ENCODE measurements at places on chromosomes 3 and 15.

GRCh38 chr15:57216288-57216687 lies 160.0 kb upstream of the CGNL1 start:
- DNase-seq: no peak

DNA sequence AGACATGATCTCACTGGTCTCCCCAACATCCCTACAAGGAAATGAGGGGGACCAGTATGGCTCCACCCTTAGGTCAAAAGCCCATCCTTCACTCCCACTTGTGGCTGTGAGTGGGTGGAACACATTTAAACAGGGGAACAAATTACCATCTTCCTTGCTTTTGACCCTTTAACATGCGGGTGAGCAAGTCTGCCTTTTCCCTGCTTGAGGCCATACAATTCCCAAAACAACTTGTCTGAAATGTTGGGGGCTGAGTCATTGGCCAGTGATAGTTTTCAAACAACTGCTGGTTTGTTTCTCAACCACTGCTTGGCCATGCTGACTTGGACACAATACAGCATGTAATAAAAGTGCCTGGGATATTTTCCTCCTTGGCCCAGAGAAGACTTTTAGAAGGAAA lies 39.6 kb downstream of the COL8A1 start:
- DNase-seq: no peak

- DNase-seq: no peak
Observed at GRCh38 chr3:111033470-111034050, 38.1 kb upstream of the NECTIN3 start.

- DNase-seq: no peak
Observed at GRCh38 chr3:130654921-130655320, 91.7 kb downstream of the PIK3R4 start.

DNA sequence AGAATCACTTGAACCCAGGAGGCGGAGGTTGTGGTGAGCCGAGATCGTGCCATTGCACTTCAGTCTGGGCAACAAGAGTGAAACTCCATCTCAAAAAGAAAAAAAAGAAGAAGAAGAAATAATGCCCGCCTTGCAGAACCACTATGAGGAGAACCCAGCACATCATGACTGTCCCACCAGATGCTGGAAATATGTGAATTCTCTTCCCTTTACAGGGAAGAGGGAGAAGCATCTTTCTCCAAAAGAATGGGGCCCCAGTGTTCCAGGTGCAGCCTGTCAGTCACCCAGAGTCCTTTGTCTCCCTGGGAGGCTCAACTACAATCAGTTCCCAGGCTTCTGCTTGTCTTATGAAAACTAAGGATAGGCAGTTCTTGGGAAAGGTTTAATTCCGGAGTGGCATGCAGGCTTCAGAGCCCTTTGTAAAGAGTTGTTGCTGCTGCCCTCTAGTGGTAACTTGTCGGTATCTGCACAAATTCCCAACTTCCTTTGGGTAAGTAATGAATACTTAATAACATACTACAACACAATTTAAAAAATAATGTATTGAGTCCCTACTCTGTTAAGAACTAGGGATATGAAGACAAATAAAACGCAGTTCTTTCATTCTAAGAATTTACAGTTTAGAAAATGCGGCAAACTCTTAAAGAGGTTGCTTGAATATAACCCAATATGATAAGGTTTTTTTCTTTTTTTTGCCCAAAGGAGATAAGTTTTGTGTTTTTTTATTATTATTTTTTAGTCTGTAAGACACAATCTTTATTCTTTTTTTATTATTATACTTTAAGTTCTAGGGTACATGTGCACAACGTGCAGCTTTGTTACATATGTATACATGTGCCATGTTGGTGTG lies 18.6 kb upstream of the TICRR start:
- peak; percentile 17 for DNase-seq

DNA sequence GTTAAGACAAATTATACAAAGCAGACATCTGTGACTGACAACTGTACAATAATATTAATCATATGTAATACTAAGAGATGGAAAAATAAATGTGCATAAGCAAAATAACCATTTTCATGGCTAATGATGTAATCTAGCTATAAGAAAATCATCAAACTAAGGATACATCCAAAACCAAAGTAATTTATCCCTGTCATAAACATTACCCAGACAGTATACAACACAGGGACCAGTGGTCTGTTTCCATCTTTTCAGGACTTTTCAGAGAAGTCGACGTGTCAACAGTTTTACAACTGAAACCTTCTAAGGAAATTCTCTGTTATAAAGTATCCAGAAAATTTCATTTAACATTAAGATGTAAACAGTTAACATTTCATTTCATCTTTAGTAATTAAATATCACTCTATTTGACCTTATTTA lies 11.0 kb downstream of the THBS1 start:
- DNase-seq: no peak

DNA sequence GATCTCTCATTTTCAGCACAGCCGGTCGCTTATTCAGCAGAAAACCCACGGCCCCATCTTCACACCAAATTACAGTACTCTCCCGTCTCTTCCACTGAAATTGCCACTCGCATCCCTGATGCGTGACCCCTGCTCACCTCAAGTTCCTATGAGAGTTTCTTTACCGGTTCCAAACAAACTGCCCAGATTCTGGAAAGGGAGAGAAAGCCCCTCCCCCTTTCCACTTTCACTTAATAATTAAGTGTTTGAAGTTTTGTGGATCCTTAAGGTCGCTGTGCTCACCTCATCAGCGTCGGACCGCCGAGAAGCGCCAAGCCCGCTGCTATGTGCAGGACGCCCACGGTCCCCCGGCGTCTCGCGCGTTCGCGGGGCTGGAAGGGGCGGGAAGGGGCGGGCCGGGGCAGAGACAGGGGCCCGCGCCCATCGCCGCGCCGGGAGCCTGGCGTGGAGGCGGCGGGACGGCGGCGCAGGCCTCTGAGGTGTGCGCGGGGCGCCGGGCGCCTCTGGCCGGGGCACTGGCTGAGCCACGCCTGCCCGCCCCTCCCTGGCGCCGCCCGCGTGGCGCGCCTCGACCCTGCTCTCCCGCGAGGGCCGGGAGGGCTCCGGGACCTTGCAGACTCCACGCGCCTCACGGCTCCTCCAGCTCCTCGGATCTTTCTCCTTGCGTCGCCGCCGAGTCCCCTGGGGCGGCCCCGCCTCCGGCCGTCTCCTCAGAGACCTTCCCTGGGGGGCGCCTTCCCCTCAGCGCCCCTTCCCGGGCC lies at the start of gene GPR156:
TSS of gene GPR156 (minus strand) at position 476 of the 761 bp plus-strand sequence. CDS start 41,124 bp downstream, outside the sequence.
- DNase-seq: no peak

DNA sequence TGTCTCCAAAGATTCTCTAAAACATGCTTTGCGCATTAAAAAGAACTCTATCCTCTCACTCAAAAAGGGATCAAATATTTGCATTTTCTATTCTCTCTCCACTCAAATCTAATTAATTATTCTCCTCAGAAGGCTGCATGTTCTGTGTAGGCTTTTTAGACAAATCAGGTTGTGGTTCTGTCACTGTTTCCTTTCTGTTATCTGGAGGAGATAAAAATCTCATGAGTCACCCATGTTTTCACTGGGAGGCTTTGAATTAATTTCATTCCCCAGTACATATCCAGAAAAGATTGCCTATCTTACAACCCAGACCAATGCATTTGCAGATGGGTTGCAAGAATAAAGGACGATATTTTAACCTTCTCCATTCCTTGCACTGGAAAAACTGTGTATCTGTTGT lies 446.5 kb downstream of the GRM7 start:
- no peak for DNase-seq

DNA sequence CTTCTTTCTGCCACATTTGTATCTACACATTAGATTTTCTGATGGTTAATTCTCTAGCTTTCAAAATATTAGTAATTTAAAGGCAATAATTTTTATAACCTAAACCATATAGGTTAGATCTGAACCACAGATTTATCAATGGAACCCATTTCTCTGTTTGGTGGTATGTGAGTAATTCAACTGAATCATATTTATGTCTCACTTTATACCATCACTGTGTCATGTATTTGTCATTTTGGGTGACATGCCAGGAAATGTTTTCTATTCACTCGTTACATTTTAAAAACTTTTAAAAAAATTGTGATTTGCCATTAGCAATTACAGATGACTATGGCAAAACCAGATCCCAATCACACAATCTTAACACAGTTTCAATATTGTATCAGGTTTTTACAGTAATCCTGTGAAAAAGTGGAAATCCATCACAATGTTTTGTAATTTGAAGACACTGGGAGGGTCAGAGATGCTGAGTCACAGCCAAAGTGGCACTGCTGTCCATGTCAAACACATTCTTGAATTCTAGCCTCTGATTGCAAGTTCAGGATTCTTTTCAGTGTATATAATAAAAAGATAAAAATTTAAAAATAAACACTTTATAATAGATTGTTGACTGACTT lies 356.0 kb upstream of the RBMS3 start:
- no peak for DNase-seq

DNA sequence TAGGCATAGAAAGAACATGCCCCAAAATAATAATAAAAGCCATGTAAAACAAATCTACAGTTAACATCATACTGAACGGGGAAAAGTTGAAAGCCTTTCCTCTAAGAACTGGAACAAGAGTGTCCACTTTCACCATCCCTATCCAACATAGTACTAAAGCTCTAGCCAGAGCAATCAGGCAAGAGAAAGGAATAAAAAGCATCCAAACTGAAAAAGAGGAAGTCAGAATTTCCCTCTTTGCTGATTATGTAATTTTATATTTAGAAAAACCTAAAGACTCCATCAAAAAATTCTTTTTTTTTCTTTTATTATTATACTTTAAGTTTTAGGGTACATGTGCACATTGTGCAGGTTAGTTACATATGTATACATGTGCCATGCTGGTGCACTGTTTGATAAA lies 661.6 kb upstream of the CBLB start:
- DNase-seq: no peak

- no peak for DNase-seq
Observed at GRCh38 chr3:188722963-188723362, 448.8 kb upstream of the TPRG1 start.

DNA sequence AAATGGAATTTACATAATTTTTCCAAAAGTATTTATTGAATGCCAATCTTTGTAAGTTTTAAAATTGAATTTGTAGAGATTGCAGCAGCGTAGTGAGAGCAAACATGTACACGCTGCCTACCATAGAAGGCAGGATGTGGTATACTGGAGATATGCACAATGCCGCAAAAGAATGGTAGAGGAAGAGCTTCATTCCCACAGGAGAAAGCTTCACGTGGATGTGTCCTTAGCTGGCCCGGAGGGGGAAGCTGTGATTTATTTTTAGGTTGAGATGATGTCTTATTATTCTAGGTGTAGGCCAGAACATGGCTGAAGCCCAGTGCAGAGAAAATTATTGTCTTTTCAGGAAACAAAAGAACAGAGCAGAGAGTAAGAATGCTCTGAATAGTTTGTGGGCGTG lies 743.3 kb upstream of the BCHE start:
- no peak for DNase-seq

GRCh38 chr3:68793759-68794701 lies 138.3 kb downstream of the TAFA4 start:
- DNase-seq: no peak

DNA sequence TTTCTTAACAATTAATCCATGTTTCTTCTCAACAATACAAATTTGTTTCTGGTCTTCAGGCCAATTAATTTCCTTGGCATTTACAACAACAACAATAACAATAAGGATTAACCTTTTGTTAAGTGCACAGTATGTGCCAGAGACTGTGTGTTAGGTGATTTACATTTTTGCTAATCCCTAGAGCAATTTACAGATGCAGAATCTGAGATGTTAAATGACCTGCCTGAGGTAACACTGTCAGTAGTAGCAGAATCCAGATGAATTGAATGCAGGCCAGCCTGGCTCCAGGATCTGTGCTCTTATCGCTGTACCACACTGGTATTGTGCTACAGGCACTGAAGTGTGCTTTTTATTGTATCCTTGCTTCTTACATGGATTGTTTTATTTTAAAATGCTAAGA lies 122.2 kb downstream of the MEIS2 start:
- no peak for DNase-seq

- DNase-seq: no peak
Observed at GRCh38 chr3:193211173-193211572, 29.8 kb upstream of the PLAAT1 start.

GRCh38 chr3:3599016-3599415 lies 200.2 kb upstream of the LRRN1 start:
- DNase-seq: no peak

DNA sequence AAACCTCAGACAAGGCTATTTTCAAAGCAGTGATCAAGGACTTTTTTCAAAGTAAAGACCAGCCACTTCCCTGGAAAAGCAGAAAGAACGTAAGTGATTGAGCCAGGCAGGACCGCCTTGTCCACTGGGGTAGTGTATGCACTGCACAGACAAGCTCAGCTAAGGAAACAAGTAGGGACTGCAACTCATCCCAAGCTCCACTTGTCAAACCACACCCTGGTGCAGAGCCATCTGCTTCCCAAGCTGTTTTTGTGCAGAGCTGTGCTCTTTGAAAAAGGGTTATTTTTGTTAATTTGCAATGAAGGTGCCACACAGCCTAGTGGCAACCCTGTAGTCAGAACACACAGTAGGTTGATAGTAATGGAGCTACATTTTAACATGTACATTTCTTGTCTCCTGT lies 193.3 kb downstream of the ADAMTS9 start:
- DNase-seq: no peak

GRCh38 chr3:99466331-99466730 lies 172.1 kb upstream of the COL8A1 start:
- no peak for DNase-seq

DNA sequence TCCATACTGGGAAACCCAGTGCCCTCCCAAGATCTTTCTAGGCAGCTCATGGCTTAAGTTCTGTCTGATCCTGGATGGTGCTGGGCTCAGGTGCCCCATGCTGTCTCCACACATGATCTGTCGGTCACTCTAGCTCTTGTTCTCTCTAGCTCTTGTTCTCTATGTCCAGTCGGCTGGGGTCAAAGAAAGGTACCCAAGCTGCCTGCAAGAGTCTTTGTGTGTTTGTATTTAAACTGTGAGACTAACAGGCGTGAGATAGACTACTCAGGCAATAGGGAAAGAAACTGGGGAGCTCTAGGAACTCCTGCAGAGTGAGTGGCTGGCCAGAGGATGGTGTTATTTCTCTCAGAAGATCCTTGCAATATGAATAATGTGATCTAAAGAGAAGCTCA lies 40.2 kb downstream of the GPR156 start:
- no peak for DNase-seq

DNA sequence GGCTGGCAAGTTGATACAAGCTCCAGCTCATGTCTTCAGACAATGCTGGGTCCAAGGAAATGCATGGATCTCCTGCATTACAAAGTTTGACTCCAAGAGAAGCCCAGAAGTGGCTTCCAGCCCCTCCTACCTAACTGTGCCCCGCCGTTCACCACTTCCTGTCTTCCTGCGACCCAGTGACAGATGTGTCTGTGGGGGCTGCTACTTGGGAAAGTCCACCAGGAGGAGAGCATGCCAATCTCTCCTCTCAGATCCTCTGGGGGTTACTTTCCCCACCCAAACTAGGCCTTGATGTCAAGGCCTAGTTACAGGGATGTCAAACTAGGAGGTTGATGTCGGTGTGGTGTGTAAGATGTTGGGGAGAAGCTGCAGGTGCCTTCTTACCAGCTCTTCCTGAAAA lies 133.6 kb upstream of the RASGRP1 start:
- no peak for DNase-seq

DNA sequence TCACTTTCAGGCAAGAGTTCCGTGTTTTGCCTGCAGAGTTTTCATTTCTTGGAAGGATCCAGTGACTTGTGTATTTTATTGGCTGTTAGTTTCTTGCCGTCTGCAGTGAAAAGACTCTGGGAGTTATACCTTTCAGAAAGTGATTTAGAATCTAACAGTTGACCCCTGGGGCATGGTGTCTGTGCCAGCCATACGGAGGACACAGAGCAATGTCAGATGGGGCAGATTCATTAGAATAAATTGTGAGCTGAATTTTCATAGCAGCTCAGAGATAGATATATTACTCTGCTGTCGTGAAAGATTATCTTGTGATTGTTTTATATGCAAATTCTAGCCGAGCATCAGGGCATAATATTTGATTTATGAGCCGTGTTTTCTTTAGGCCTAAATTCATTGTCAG lies 131.6 kb downstream of the SV2B start:
- DNase-seq: no peak

All from stimulated activated CD4-positive, alpha-beta T cell treated with anti-CD3 and anti-CD28 coated beads, Interleukin-4, amount 100 ng/mL, for 4 hours (primary cell).